ENCODE measurements at places on chromosomes 1 and 21.
A peak's percentile ranks its signal among the peaks of the same experiment; 100 is the strongest.

GRCh38 chr1:14980621-14981218, 172.8 kb upstream of the TMEM51 start:
- no peak for DNase-seq

GRCh38 chr1:109191891-109192290, 21.8 kb upstream of the SARS1 start:
- DNase-seq: no peak

GRCh38 chr1:118963456-118964430, 24.4 kb downstream of the TBX15 start:
- DNase-seq: no peak

DNA sequence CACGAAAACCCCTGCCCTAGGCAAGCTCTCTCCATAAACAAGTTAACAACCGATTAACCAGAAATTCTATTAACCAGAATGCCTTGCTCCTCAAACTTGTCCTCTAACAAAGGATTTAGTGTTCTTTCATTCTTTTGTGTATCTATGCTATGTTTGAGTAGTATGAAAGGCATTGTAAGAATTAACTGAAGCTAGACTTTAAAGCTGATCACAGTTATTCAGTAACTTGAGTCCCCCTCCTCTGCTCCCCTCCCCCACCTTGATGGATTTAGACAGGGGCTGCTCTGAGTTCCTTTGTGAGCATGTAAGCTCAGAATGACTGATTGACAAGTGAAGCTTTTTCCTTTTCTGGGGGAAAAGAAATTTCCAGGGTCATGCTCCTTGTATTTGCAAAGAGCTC, 257.6 kb downstream of the TTLL7 start:
- no peak for DNase-seq

DNA sequence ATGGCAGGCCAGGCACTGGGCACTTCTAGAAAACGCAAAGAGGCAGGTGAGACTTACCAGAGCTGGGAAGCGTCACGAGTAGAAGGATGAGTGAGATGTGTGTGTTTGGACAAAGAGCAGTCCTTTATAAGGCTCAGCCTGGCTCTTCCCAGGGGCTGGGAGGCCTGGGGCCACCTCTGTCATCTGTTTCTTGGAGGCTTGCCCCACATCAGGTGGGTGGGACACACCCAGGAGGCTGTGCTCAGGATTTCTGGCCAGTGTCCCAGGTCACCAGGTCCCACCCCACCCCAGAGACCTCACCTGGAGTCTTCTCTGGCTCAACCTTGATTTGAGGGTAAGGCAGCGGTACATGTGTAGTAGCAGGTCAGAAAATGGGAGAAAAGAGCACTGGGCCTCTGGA, at the start of gene S100A7:
Gene S100A7, minus strand, starts transcription at position 101 of the 400 bp plus-strand sequence. CDS start 1,638 bp downstream, outside the sequence.
- no peak for DNase-seq

DNA sequence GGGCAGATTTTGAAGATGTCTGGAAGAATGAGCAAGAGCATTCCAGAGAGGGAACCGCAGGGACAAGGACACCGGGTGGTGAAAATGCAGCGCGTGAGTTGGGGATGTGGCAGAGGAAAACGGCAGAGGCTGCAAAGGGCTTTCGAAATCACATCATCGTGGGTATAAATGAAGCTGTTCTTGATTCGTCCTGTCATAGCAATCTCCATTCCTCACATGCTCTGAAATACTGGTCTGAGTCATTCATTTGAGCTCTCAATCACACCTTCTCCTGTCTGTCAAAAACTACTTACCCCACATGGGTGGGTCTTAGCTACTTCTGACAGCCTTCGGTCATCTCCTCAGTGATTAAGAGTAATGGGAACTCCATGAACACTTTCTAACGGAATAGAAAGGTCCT, 81.5 kb downstream of the ERG start:
- DNase-seq: no peak

DNA sequence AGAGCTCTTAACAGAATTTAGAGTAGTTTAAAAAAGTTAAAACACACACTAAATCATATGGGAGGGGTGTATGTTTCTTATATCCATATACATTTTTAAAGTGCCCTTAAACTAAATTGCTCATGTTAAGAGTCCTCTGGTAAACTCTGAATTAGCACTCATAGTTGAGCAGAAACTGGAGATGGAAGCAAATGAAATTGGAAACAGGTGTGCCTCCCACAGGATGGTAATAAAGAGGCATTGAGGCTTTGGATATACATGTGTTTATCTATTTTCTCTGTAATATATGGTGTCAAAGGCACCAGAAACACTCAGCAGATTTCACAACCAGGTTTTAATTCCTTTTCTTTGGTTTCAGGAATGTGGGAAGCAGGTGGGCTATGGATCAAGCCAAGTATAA, 188.6 kb downstream of the HS2ST1 start:
- DNase-seq: no peak

DNA sequence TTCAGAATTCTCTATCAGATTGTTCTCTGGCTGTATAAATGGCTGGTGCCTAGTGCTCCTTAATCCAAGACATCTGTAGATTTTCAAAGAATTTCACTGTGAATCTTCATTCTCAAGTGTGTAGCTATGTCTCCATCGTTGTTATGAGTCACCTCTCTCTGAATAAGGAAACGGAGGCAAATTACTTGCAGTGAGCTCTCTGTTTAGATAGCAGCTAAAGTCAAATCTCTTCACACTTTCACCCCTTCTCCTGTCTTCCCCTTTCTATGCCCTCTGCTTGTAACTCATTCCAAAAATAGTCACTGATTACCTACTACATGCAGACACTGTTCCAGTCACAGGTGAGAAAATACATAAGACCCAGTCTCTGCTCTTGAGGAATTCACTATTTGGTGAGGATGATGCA, 39.7 kb downstream of the CHML start:
- no peak for DNase-seq

DNA sequence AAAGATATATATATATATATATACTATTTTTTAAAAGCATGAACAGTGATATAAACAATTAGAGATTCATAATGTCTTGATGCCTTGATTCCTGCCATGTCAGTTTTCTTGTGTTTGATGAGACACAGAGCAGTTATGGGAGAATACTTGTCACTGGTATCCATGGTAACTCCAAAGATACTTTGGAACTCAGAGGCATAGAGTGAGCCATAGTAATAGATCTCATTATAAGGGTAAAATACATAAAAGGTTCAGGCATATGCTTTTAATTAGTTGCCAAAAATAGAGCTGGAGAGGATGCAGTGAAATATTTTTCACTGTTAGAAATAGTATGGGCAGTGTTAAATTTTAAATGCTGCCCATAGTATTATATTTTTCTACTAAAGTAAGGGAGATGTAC, 134.1 kb downstream of the SYT14 start:
- no peak for DNase-seq

DNA sequence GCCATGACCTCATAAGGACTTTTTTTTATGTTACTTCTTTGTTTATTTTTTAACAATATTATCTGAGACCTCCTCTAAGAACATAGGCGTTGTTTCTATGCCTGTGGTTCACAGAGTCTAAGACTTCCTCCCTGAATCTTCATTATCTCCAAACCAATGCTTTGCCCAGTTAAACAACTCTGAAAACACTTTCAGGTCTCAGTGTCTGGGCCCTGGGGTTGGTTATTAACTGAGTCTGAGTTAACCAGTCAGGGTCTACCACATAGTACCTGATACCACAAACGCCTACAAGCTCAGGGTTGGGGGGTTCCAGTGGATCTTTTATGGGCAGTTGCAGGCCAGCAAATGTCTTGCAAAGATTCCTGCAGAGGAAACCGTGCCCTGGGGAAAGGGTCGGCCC, 138.2 kb downstream of the AJAP1 start:
- DNase-seq: no peak

DNA sequence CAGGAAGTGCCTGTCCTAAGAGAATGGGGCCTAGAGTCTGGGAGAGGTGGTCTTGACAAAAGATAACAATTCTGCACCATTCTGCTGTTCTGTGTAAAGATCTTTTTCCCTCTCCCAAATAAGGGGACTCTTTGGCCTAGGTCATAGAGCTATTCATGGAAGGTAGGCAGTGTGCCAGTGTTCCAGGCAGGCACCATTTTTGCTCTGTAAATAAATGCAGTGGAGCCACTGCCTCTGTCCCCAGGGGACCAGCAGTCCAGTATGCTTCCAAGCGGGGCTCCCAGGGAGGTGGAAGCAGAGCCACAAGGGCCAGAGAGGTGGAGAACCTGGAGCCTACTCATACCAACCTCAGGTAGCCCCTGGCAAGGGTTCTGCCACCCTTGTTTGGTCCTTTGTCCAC, 25.9 kb downstream of the KCNA2 start:
- DNase-seq: peak; percentile 34

- no peak for DNase-seq
Observed at GRCh38 chr1:40224040-40224439, 23.7 kb upstream of the TMCO2 start.

DNA sequence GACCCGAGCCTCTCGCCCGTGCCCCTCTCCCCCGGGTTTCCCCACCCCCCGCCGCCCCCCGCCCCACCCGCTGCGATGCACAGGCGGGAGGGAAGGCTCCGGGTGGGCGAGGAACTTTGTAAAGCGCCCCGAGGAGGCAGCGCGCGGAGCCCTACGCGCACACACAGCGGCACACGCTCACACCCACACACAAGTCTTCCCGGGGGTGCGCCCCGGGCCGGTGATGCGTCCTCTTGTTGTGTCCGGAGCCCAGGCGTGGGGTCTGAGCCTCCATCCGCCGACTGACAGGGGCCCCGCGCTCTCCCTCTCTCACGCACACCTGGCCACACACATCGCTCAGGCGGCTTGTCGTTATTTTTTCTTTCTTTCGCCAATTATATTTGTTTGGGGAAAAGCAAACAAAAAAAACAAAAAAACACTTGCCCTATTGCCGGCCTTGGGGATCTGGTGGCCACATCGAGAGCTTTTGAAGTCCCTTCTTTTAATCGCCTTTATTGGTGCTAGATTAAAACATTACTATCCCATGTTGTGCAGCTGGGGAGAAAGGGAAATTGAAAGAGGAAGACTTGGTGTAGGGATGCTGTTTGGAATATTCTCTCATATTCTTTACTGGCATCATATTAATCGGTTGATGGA, 770 bp downstream of the NTNG1 start:
- DNase-seq: peak; percentile 79

DNA sequence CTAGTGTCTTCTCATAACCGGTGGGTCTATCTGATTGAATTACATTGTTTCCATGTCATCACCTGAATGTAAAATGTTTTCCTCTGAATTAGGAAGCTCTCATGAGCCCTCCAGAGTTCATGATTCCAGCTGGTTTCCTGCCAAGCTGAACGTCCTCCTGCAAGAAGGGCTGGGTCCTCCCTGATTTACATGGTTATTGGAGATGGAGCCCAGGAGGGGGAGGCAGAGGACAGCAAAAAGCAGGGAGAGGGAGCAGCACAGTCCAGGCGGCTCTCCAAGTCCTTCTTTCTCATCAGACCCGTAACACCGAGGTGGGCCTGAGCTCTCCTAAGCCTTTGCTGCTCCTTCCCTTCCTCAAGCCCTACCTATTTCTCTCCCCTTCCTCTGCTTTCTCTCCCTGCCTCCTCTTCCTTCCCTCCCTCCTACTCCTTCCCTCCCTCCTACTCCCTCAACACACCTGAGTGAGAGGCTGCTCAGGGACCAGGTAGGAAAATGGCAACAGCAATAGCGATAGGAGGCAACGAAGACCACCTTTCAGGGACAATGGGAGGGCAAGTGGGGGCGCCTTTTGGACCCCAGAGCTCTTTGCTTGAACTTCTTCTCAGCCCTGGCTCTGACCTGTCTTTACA, 265.9 kb downstream of the PRDM2 start:
- DNase-seq: peak; percentile 91

DNA sequence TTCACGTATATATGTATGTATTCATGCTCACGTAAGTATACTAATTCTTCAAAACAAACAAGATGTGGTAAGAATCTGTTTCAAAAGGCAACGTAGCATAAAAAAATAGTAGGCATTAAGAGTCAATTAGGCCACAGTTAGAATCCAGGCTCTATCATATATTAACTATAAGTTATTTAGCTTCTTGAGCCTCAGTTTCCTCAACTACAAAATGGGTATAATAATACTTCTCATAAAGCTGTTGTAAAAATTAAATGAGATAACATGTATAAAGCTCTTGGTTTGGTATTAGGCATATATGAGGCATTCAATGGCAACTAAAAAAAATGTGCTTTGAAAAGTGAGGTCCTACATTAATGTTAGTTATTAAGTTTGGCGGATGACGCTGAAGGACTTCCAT, 9.2 kb downstream of the B3GALNT2 start:
- DNase-seq: no peak

GRCh38 chr1:168312718-168313604, 32.3 kb downstream of the TBX19 start:
- no peak for DNase-seq

GRCh38 chr1:9691691-9692090, 40.2 kb downstream of the PIK3CD start:
- no peak for DNase-seq

GRCh38 chr1:42723511-42723910, 16.5 kb downstream of the CLDN19 start:
- DNase-seq: no peak

DNA sequence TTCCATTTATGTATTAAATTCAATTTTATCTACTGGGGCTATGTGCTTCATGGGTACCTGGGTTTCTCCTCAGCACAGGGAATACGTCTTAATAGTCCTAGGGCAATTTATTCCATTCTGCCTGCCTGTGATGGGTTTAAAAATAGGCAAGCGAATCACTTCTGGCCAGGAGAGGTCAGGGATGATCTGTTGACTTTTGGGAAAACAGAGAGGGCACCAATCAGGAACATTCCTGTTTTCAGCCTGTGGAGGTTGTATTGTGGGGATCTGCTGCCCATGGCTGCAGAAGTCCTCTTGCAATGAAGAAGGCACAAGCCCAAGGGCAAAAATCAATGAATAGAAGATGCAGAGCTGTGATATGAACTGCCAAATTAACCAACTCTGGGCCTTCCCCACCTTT, 303.1 kb downstream of the CTH start:
- no peak for DNase-seq

DNA sequence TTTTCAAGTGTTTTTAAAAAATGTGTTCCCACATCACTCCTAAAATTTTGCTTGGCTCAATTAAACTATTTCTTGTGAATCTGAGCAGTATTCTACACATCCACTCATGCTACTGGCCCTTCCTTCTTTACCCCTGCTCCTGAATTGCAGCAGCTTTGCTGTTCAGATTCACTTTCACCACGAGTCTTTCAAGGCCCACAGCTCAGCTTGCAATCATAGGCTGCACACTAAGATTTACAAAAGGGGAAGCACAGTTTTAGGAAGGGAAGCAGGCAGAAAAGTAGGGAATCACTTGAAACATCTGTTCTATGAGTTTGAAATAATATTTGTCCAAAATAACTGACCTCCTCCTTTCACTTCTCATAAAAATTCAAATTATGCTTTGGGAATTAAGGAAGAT, 70.9 kb upstream of the EDEM3 start:
- DNase-seq: no peak

DNA sequence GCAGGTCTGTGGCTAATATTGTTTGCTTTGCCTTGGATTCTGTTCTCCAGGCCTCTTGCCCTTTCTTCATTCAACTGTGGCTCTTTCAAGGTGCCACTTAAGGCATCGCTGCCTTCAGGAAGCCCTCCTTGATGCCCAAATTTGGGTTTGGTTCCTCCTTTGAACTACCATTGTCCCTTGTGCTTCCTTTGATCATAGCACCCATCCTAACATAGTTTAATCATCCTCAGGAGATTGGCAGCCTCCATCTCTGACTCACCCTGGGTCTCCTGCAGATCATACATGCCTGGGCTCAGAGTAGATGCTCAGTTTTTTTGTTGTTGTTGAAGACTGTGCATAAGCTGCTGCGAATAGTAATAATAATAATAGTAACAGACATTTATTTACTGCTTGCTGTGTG, 54.4 kb upstream of the ACOT11 start:
- no peak for DNase-seq

All from NCI-H1092 treated with DMSO at 0.1 percent for 48 hours (cell line).